ENCODE measurements at places on chromosomes 5 and 9.

DNA sequence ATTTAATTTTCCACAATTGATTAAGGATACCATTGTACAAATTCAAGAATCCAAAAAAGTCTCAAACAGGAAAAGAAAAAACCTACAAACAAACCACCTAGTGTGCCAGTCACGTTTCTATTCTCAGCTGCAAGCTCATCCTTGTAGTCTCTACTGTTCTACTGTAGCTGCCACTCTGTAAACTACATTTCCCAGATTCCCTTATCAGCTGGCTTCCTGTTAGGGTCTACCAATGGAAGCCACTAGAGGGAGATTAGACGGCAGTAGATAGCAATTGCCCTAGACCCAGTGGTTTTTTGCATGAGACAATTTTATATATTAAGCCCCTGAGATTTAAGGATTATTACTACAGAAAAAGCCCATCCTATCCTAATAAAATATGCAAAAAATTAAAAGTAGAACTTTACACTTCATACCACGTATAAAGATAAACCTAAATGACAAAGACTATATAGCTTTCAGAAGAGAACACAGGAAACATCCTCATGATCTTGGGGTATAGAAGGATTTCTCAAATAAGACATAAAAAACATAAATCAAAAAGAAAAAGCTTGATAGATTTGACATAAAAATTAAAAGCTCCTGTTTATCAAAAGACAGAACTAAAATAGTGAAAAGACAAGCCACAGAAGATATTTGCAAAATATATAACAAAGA, 37.4 kb downstream of the P4HA2 start:
- peak; percentile 57 for DNase-seq

DNA sequence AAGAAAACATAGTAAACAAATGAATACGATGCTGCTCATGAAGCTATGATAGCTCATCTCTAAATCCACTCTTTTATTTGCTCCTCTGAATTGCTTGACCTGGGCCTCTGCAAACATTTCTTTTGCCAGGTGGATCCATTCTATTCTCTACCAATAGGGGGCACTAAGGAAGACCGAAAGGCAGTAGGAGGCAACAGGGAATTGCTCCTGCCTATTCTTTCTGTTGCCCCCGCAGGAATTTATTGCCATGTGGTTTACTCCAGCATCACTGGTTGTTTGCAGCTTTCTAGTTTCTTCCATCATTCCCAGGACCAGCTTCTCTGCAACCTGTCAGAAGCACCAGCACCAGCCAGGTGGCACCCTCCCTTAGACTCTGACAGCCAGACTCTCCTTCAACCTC, 5.3 kb downstream of the GAPT start:
- no peak for DNase-seq

DNA sequence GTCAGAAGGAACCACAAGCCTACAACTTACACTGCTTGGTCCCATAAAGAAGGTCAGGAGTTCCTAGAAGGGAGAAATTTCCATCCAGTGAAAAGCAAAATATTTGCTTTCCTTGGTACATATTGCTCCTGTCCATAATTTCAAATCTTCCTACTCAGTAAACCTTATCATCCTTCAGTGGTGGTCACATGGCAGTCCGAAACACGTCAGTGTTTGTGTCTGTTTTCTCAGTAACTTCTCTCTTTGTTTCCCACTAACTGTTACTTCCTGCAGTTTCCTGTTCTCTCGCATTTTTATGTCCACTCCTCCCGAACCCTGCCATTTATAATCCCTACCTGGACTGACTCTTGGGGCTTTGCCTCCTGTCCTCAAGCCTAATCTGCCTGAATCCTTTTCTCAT, 129.1 kb downstream of the FANCC start:
- DNase-seq, result no peak

DNA sequence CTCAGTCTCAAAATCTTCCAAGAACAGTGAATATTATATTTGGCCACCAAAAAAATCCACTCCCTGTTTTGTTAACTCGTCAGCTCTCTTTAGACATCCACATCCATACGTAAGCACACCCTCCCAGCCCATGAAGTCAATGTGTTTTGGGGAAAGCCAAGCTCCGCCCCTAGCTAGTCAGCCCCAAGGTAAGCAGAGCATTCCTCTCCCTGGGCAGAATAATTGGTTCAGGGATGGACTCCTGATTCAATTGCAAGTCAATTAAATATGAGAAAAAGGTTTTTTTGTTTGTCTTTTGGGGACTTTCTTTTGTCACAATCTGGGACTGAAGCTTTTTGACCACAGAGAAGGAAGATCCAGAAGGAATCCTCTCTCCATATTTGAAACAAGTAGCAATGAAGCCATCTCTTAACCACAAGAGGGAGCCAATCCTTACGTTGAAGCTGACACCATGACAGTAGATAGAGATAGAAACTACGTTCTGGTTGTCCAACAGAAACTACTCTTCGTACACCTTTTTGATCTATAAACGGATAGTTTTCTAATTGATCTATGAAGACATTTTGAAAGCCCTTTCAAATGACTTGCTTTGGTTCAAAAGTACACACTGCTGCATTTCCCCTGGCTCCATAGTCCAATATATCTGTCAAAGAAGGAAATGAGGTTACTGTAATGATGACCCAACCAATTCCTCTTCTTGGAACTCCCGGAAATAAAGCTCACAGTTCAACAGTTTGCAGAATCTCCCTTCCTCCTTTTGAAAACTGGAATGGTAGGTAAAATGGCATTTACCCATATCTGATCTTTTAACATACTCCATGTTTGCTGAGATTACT, 166.4 kb downstream of the TLE1 start:
- peak; percentile 67 for DNase-seq

DNA sequence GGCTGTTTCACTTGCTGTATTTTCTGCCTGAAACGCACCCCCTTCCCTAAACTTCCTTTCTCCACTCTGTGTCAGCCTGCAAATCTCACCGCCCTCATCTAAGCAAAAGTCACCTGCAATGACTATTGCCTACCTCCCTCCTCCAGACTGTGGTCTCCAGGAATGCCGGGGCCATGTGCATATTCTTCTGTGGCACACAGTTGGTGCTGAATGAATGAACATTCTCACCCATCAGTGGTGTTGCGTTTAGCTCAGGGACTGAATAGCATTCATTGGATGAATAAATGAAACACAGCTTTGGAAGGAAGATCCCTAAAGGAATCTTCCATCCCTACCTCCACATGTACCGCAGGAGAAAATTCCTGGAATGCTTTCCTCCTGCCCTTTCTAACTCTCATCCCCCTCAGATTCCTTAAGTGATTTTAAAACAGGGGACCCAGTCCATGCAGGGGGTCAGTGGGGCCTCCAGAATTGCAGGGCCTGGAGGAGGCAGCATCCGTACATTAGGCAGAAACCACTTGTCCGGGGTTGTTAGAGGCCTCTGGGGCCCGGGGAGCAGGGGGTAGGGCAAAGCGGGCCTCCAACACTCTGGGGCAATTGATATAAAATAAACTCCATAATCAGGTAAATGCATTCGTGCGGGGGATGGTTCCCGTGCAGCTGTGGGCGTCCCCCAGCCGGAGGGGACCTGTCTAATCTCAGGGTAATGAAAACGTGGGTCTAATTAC, 28.3 kb upstream of the PTGS1 start:
- no peak for DNase-seq

Data from foreskin fibroblast (primary cell).